Stimulated activated CD8-positive, alpha-beta memory T cell treated with anti-CD3 and anti-CD28 coated beads, Interleukin-15, amount 100 ng/mL, for 48 hours (primary cell): ENCODE measurements at places on chromosomes 3 and 15.

DNA sequence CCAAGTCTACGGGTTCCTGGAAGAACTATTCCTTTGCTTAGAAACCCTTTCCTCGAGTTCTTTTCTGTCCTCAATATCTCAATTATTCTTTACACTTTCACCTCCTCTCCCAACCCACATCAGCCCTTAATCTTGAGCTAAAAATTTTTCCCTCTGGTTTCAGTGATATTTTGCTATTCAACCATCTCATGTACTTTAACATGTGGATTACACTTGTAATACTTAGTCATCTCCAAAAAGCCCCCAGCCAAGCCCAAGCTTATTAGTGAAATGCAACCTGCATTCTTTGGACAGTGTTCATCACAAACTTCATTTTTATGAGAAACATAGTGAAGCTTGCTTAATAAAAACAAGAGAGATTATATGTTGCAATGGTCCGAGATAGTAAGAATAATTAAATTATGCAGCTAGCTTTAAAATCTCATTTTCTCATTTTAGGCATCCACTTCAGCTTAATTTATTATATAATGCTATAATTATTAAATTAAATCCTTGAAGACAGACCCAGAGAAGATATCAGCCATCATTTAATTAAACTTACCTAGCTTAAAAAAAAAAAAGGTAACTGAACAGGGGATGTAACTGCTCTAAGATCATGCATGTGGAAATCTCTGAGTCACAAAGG, 534.5 kb upstream of the TBL1XR1 start:
- DNase-seq = no peak

- DNase-seq = no peak
Measured at GRCh38 chr15:55322467-55322866, 3.4 kb downstream of the PIGB start.

DNA sequence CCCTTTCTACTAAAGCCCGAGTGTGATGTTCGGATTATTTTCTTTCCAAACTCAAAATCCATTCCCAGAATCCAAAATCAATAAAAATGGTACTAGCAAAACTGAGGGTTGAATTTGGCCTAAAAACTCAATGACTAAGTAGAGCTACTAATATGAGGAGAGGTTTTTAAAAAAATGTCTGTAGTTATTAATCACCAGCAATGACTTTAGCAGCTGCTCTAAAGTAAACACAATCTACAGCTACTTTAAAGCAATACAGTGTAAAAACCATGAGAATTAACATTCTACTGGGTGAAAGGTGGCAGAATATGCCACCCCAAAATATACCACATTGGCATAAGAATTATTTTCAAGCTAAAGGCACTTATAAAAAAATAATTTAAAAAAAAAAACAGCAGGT, 23.5 kb downstream of the FHIT start:
- DNase-seq = no peak

GRCh38 chr15:40493089-40493840, 22.5 kb downstream of the CHST14 start:
- peak; percentile 54 for DNase-seq

DNA sequence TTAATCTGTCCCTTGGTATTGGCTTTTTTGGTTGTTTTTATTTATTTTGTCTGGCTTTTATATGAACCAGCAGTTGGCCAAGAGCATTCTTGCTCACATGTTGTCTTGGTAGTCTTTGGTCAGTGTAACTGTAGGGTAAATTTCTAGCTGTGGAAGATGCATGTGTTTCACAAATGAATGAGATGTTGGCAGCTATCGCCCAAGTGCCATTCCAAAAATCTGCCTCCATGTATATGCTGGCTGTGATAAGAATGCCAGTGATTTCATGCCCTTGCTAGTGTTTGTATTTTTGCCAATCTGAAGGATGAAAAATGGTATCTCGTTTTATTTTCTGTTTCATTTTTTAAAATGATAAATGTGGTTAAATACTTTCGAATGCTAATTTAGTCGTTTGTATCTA, 50.1 kb downstream of the TLNRD1 start:
- DNase-seq = no peak

- no peak for DNase-seq
Measured at GRCh38 chr15:38148471-38148870, 104.2 kb upstream of the SPRED1 start.

DNA sequence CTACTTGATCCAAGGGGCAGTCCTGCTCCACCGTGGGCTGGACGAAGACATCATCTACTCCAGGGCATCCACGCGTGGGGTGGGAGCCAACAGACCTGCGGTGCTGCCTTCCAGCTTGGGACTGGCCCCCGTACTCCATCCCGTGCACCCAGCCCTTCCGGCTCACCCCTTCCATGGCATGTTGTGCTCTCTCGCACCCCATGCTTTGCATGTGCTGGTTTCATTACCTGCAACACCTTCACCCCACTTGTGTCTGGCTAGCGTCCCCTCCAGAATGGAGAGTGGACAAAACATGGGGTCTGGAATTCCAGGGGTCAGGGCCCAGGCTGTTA, 30.2 kb downstream of the SEMA7A start:
- DNase-seq = no peak

DNA sequence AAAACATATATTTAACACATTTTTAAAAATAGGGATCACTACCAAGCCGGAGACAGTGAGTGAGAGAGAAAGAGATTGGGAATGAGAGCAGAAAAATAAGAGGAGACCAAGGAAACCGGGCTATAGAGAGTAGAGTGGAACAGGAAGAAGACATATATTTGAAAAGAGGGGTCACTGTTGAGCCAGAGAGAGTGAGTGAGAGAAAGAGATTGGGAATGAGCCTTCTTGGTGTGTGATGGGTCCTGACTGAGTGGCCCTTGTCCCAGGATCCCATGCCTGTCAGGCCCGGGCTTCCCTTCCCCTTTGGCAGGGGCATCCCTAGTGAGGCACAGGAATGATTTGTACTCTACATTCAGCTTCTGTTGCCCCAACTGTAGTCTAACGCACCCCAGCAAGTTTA, 646.6 kb downstream of the NTRK3 start:
- DNase-seq = no peak

DNA sequence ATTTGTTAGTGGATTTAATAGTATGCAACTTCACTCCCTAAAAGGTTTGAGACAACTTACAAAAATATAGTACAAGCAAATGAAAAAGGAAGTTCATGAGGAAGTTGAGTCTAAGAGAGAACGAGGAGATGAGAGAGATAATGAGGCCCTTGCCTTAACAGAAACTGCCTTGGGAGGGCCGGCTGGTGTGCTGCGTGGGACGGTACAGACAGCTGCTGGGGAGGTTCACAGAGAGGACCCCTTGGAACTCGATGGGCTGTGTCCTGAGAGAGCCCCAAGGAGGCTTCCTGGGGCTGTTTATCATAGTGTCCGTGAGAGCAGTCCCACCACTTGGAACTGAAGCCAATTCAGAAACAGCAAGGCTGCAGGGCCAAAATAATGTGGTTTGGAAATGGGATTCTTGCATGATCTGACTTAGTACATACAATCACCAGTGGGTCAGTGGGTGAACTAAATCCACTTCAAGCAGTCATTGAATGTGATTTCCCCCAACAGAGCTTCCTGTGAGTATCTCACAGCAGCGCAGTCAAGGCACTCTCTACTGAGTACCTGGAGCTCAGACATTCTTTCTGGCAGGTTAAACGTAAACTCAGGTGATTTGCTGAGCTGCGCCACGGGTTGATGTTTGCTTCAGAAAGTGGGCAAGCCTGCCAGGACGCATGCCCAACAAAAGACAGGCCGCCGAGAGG, 90.8 kb downstream of the CRTC3 start:
- no peak for DNase-seq

DNA sequence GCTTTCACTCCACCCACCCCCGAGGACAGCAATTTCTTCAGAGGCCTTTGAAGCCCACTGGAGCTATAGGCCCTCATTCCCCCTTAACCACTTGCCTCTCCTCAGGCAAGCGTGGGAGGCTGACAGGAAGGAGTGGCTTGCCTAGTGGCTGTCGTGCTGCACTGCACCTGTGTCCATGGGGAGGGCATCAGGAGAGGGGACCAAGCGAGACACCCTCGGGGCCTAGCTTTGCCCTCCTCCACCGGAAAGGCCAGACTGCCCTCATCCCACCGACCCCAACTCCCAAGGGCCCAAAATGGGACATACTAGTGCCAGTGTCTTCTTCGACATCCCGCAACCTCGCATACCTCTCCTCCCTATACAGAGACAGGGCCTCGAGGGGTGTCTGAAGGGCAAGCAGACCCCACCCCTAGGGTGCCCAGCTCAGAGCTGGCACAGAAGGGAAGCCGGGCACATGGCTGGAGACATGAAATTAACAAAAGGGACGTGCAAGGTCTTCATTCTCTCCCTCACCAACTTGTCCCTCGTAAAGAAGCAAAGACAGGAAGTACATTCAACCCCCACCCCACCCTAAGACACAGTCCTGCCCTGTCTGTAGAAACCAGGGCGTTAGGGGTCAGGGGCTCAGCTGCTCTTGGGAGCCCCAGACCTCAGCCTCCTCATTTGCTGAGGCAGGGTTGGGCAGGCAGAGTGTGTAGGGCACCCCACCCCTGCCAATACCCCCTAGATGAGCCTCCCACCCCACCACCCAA, 24.3 kb downstream of the VIPR1 start:
- peak; percentile 38 for DNase-seq

DNA sequence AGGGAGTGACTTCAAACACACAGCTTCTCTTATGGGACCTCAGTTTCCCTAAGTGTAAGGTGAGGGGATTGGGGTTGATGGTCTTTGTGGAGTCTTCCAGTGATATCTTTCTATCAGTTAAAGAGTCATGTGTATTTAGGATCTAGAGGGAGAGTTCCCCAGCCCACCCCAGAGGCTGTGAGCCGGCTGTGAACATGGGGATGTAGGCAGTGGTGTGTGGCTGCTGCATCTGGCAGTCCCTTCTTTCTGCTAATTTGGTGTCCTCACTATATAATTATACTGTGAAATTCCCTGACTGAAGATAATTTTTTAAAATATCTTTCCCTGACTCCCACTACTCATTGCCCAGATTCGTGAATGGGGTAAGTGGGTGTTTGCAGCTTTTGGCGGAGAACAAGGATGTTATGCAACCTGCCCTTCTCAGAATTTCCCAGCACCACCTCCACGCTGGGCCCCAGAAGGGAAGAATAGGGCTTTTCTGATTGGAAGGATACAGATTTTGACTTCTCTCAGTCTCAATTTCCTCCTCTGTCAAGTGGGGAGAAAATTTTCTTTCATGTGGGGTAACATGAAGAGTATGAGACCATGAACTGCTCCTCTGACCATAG, 79.0 kb upstream of the RASGRF1 start:
- no peak for DNase-seq
